ENCODE measurements at places on chromosomes 12 and 14.

DNA sequence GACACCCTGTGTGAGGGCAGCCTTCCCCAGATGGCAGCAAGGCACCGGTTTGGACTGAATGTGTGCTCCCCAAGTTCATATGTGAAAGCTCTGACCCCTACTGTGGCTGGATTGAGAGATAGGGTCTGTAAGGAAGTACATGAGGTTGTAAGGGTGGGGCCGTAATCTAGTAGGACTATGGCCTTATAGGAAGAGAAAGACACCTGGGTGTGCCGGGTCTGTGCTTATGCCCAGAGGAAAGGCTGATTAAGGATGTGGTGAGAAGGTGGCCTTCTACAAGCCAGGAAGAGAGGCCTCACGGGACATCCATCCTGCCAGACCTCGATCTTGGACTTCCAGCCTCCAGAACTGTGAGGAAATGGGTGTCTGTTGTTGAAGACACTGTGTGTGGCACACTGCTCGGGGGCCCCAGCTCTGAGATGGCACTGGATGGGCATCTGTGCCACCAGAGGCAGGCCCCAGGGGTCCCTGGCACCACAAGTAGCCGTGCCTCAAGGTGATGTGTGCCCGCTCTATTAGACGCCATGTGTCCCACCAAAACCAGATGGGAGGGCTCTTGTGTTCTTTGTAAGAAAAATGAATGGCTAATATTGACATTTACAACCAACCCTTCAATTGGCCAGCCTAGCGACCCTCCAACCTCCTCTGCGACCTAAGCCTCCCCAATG lies 22.0 kb downstream of the FGF6 start:
- no peak for DNase-seq

DNA sequence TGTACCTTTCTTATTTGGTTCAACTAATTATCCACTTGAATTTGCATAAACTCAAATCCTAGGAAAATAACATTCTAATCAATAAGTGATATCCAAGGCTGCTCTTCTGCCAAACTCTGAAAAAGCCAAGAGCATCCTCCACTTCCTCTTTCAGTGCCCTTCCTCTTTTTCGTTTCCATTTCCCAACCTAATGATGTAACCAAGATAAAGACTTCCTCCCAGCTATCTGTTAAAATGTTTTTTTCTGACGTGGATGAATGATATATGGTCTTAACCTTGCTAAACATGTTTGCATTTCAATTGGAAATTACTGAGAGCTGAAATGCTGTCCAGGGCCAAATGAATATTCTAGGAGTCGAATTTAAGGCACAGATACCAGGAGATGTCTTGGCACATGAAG lies 459.5 kb upstream of the PDE3A start:
- no peak for DNase-seq

DNA sequence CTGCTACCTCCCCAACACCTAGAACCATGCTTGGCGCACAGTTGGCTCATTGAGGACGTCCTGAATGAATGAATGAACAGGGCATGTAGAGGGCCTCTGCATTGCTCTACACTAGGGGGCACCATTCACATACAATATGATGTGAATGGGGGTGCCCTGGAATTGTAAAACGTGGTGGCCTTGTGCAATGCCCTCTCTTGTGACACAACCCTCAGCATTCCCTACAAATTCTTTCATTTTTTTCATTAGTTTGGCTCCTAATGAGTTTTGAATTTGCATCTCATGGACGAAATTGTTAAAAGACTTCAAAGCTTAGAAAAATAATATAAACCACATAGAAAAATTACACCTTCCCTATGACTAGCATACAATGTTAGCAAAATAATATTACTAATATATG lies 2.3 kb upstream of the DIO2 start:
- DNase-seq = no peak

DNA sequence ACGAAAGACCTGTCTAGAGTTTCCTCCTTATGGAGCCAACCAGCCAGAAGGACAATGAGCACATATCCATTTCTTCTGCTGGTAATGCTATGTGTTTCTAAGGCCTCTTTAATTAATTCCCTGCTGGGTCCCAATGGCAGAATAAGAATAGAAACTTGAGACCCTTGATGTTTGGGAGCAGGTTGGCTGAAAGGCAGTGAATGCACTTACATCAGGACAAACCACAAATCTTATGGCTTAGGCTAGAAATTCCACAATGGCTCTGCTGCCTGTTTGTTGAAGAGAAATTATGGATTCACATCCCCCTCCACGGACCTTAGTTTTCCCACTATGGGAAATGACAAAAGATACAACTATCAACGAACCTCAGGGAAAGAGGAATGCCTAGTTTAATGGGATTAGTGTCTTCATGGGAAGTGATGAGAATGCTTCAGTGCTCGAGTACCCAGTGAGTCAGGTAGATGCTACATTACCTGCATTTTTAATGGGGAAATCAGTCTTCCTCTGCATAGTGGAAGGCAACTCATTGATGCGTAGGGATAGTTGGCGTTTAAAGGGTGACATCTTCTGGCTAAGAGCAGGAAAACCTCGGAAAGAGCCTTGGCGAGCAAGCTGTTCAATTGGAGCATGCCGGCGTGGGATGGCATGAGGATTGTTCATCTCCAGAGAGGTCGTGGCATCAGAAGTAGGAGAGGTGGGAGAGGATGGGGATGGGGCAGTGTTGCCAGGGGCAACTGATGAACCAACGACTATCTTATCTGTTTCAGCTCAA lies 46.5 kb downstream of the PAPLN start:
- no peak for DNase-seq

DNA sequence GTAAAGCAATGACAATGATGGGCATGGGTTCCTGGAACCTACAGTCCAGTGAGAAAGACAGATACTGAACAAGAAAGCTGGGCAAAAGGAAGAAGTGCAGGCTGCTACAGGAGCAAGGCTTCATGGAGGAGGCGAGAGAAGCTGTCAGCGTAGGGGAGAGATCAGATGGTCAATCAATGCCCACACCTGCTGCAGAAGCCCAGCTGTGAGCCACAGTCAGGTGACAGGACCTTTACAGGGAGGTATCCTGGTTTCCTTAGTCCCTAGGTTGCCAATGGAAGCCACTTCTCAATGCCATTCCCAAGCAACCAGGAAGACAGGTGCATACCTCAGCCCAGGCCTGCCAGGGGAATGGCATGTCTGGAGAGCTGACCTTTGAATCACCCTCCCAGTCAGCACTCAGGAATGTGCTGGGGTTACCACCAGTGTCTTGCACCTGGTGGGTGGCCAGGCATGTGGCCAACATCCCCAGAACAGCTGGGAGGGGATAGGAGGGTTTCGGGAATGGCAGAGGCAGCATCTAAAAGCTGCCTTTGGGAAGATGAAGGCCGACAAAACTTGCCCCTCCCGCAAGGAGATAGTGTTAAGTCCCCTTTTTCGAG lies 170.3 kb downstream of the TTC7B start:
- DNase-seq = peak; percentile 73

- DNase-seq = no peak
Observed at GRCh38 chr14:26992403-26993115, 394.7 kb upstream of the NOVA1 start.

DNA sequence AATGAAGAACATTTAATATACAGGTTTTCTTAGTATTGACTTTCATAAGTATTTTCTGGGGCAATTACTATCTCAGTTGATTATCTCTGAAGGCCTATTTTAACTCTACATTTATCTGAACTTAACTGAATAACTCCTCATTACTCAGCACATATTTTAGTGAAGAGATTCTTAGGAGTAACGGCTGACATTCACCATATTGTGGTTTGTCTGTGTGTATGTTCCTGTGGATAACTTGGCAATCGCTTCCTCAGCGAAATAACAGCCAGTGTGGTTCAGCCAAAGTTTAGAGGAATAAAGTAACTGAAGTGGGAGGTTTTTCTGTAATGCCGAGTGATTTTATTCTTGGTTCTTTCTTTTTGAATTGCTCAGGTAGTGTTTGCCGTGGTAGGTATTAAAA lies 168.0 kb downstream of the RAD51B start:
- DNase-seq = peak; percentile 42

GRCh38 chr12:129185855-129186254 lies 332.6 kb downstream of the GLT1D1 start:
- DNase-seq = no peak

DNA sequence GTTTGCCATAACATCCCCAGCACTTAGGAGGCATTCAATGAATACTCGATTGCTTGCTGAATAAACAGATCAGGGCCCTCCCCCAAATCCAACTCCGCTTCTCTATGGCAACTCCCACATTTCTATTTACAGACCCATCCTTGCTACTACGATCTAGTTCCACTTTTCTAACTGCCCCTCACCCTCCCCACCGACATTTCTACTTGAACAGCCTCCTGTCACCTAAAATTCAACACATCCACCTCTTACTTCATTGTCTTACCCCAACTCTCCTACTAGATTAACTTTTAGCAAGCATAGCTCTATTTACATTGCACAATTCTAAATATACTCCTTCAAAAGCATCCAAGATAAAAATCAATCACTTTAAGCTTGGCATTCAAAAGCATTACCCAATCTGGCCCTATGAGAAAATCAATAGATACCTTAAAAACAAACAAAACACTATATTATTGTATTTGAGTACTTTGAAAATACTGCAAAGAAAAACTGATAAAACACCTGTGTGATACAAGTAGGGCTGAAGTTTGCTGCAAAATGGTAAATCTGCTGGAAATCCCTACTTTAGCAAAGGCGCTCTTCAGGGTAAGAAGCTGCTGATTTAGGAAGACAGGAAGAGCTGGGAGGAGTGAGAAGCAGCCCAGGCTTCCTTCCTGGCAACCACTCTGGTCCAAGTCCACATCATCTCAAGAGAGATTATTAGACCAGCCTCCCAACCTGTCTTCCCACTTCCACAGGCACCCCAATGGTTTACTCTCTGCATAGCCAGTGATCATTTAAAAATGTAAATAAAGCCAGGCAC lies 96.4 kb downstream of the HECTD4 start:
- no peak for DNase-seq

DNA sequence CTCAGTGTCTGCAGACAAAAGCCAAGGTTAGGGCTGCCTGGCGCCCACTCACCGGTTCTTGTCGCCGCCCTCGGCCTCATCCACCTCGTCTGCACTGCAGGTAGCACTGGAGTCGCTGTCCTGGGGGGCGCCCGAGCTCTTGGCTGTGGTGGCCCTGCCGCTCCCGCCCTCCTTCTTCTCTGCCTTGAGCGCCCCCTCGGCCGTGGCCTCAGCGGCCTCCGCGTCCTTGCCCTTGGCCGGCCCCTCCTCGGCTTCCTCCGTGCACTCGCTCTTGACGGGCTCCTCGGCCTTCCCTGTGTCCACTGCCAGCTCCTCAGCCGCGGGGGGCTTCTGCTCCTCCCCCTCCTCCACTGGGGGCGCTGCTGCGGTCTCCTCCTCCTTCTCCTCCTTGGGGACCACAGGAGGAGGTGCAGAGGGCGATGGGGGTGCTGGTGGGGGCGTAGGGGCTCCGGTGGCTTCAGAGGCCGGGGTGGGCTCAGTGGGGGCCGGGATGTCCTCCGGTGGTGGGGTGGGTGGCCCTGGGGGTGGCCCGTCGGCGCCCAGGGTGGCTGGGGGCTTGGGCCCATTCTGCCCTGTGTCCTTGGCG lies 77.2 kb downstream of the RFLNA start:
- no peak for DNase-seq

DNA sequence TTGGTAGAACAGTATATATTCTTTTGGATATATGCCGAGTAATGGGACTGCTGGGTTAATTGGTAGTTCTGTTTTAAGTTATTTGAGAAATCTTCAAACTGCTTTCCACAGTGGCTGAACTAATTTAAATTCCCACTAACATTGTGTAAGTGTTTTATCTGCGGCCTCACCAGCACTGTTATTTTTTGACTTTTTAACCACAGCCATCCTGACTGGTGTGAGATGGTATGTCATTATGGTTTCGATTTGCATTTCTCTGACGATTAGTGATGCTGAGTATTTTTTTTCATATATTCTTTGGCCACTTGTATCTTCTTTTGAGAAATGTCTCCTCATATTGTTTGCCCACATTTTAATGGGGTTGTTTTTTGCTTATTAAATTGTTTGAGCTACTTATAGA lies 357.4 kb downstream of the C12orf50 start:
- no peak for DNase-seq

DNA sequence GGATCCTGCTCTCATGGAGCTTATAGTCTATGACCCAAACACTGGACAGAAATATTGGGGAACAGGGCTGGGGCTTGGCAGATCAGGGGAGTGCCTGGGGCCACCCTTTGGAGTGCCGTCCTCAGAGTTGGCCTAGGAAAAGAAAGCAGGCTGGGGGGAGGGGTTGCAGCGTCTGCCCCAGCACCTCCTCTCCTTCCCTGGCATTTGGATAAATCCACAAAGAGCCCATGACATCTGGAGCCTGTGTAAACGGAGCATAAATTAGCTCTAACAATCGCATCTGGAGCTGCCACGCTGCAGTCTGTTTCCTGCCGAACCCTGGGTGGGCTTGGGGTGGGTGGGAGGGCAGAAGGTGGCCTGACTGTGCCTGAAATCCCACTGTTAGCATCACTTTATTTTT lies 63.8 kb downstream of the MVK start:
- no peak for DNase-seq

DNA sequence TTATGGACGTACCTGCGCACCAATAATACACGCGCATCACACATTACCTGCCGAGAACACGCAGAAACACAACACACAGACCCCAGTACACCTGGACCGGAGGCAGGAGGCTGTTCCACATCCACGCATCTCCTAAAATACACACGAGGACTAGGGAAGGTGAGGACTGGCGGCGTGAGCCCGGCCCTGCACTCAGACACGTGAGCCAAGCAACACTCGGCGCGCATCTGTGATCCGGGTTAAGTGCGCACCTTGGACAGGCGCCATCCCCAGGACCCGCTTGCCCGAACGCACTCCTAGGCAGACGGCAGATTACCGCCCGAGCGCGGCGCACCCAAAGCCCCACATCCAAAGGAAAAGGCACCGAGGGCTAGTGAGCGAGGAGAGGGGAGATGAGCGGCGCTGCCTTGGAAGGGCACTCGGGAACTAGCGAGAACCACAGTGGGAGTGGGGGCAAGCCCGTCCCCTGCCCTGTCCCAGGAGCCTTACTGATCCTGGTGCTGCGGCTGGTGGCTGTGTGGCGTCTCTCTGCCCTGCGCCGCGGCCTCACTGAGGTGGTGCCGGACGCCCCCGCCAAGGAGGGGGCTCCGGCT lies 417 bp downstream of the GLS2 start:
- DNase-seq = peak; percentile 59

DNA sequence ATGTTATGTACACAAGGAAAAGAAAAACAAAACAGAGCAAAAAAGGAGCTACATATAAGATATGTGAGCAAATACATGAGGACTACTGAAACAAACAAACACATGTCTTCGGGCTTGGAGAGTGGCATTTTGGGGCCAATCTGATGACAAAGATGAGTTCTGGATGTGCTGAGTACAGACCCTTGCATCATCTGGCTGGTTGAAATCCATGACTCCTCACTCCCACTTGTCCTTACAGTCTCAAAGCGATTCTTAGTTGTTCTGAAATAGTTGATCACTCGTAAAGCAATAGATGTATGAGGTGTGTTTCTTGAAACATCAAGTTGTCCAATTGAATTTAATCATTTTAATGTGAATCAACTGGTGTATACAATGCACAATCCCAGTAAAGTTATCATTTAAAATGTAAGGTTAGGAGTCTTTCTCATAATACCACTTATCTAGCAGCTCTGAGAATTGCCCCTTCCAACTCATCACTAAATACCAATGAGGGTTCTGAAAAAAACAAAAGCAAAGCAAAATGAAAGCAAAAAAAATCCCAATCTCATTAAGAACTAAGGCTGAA lies 136.9 kb downstream of the ITPR2 start:
- no peak for DNase-seq

- DNase-seq = no peak
Observed at GRCh38 chr14:71563492-71564153, 368.6 kb upstream of the RGS6 start.

Measured in T47D (cell line).